ENCODE measurements at places on chromosomes 6 and 20.

- no peak for DNase-seq
Observed at GRCh38 chr6:19552076-19552475, 285.1 kb upstream of the ID4 start.

DNA sequence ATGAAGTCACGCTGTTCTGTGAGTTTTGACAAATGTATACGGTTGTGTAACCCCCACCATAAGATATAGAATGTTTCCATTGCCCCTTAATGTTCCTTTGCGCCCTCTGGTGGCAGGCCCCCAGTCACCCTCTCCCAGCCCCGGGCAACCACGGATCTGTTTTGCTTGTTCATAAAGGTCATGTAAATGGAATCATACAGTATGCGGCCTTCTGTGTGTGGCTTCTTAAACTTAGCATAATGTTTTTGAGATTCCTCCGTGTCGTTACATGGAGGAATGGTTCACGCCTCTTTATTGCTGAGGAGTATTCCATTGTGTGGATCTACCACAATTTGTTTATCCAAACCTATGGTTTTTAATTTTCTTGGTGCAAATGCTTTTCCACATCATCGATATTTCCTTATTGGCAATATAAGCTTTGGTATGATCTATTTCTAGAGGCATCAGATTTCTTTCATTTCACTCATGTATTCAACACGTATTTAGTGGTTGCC, 28.4 kb downstream of the LYRM2 start:
- DNase-seq, result peak; percentile 72

DNA sequence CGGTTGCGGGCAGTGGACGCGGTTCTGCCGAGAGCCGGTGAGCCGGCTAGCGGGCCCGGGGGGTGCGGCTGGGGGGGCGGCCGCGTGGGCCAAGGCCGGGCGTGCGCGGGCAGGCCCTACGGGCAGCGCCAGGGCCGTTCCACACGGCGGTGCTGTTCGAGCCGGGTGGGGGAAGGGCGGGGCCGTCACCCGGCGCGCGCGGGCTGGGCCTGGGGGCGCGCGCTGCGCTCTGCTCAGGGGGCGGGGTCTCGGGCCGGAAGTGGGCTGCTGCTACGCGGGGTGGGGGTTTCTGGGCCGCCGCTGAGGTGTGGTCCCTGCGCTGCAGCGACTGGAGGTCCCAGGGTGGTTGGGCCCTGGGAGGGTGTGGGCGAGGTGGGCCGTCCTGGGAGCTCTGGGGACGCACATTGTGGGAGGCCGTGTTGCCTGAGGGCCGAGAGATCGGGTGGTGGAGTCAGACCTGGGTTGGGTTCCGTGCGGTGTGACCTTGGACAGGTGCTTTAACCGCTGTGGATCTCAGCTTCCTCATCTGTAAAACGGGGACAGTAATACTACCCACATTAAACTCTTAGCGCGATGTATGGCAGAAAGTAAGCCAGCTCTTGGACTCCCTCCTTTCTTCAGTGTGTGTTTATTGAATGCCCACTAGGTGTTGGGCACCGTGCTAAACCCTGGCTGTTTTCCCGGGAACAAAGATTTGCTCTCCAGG, 391 bp downstream of the MAPRE1 start:
- no peak for DNase-seq

DNA sequence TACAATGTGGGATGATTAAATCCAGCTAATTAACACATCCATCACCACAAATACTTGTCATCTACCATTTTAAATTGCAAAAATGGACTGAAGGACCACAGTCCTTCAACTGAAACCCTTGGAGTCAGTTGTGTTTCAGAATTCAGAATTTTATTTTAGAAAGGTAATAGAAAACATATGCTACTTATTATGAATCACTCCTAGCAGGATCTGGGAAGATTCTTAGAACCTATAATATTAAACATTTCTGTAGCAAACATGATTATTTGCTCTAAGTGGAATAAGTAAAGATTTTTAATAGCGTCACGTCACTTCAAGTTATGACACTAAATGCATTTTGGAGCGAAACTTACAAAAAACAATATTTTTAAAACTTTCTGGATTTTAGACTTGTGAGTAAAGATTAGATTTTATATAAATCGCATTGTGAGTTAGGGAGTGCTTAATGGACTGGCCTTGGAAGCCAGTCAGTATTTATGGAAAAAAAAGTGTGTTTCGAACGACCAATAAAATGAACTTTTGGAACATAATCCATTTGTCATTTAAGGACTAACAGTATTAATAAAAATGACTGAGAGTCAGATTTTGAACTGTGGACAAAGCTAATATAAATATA, 71.8 kb upstream of the PHACTR2 start:
- no peak for DNase-seq

DNA sequence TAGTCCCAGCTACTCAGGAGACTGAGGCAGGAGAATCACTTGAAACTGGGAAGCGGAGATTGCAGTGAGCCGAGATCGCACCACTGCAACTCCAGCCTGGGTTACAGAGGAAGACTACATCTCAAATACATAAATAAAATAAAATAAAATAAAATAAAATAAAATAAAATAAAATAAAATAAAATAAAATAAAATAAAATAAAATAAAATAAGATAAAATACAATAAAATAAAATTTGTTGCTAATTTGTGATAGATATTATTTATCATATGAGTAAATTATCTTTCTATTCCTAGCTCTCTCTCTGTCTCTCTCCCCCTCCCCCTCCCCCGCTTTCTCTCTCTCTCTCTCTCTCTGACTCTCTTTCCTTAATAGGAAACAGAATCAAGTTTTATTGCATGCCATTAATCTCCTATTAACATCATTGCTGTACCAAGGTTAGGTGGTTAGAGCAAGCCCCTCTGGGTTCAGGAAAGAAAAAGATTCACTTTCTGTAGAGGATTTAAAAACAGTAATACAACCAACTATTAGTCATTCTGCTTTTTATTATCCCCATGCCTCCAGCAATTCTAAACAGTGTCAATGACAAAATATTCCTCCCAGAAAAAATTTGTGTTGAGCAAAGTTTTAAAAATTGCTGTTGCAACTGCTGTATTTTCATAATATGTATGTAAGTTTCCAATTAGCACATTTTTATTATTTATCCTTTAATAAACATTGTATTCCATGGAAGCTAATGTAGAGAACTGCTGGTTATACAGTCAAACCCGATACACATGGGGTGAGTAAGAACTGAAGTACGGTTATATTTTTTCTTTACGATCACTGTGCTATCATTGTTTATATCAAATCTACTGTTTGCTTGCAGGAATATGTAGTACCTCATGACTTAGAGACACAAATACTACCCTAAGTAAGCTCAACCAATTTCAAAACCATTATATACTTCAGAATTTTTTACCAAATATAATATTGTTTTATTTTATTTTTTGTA, 22.1 kb downstream of the BMP5 start:
- no peak for DNase-seq

- DNase-seq, result no peak
Observed at GRCh38 chr20:62156592-62157386, 13.2 kb downstream of the SS18L1 start.

GRCh38 chr6:43900916-43901732, 131.1 kb downstream of the VEGFA start:
- DNase-seq, result no peak

GRCh38 chr20:8740265-8740664, 328.6 kb upstream of the PLCB4 start:
- DNase-seq, result no peak
